ENCODE measurements at places on chromosomes 2 and 18.

- no peak for DNase-seq
These were observed 151.2 kb upstream of the BARD1 start for GRCh38 chr2:214960677-214961076.

GRCh38 chr2:23533338-23533695 lies 148.3 kb downstream of the KLHL29 start:
- DNase-seq: peak; percentile 55

DNA sequence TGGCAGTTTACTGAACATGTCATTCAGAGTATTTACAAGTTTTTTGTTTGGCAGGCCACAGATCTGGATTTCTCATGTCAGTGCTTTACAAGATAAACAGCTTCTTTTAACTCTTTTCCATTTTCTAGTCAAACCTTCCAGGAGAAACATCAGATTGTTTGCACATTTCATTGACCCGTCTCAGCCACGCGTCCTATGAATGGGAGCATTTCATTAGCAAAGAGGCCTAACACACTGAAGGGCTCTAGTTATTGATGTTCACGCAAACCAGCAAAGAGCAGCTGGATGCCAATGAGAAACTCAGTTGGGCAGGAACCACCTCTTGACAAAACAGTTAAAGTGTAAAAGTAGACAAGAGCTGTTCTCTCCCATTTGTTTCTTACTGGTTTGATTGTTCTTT lies 29.2 kb upstream of the MFF start:
- DNase-seq: no peak

- no peak for DNase-seq
These were observed 653.4 kb downstream of the NYAP2 start for GRCh38 chr2:226052772-226053416.

DNA sequence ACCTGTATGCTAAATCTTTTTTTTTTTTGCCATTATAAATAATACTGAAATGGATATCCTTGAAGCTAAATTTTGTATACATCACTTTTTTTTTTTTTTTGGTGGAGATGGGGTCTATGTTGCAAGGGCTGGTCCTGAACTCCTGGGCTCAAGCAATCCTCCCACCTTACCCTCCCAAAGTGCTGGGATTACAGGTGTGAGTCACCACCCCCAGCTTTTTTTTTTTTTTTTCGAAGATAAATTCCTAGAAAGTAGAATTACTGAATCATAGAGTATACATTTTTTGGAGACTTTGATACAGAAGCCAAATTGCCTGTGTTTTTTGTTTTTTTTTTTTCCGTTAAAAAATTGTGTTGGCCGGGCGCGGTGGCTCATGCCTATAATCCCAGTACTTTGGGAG lies 51.0 kb upstream of the MCFD2 start:
- DNase-seq: no peak

DNA sequence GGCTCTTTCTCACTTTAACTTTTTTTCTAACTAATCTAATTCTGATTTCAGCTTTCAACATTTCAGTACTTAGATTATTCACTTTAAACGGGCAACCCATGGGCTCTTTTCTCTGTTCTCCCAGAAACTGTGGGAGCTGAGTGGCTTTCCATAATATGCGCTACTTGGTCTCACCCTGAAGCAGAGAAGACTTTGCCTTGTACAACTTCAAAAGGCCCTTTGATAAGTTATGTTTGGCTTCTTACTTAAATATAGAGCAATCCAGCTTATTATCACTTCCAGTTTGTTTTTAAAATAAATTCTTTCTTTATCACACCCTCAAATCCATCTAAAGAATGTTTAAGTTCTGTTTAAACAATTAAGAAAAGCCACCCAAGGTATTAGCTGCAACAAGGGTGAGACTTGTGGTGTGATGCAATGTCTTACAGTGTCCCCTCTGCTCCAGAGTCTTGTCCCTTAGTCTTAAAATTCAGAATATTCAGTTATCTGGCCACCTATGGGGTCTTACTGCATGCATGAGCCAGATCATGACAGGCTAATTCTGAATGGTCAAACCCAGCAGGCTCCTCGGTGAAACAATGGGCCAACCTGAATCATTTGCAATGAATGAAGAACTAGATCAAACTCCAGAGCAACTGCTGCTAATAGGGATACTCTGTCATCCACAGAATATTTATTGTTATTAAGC lies 38.8 kb downstream of the GCG start:
- peak; percentile 83 for DNase-seq

DNA sequence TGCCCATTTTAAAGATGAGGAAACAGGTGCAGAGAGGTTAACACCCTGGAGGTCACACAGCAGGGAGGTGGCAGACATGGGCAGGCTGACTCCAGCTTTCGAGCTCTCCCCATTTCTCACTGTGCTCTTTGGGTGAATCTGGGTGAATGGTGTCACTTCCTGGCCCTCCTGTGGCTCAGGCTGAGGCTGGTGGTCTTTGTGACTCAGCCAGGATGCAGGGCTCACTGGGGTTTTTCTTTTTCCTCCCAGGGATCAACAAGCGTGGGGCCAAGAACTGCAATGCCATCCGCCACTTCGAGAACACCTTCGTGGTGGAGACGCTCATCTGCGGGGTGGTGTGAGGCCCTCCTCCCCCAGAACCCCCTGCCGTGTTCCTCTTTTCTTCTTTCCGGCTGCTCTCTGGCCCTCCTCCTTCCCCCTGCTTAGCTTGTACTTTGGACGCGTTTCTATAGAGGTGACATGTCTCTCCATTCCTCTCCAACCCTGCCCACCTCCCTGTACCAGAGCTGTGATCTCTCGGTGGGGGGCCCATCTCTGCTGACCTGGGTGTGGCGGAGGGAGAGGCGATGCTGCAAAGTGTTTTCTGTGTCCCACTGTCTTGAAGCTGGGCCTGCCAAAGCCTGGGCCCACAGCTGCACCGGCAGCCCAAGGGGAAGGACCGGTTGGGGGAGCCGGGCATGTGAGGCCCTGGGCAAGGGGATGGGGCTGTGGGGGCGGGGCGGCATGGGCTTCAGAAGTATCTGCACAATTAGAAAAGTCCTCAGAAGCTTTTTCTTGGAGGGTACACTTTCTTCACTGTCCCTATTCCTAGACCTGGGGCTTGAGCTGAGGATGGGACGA lies 13.2 kb downstream of the ITM2C start:
- no peak for DNase-seq

- no peak for DNase-seq
These were observed 6.2 kb downstream of the ASAP2 start for GRCh38 chr2:9212661-9213411.

DNA sequence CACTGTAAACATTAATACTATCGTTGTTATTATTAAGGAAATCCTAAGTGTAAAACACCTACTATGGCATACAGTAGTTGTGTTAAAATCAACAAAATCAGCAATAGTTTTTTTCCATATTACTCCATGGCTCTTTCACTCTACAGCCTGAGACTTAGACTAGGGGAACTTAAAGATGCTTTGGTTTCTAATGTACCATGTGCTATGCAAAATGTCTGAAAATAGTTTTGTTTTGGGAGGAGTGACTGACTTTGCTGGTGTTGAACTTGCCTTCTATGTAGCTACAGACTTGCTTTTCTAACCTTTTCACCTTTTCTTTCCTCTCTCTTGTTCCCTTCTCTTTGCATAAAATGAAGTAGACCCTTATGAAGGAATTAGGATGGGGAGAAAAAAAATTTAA lies 159.0 kb upstream of the CCDC195 start:
- DNase-seq: no peak

DNA sequence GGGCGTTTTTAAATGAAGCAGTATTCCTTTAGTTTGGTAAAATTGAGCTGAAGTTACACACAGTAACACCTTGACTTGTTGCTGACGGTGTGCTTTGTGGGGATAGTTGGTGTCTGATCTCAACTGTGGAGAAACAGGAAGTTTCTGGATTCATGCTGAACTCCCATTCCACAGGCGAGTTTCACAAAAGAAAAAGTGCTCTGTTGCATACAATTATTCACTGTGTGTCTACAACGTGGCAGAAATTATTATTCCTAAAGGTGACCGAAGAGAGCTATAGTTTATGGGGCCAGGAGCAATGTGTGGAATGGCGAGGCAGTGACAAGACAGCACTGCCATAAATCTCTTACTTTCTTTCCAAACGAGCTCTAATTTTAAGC lies 463 bp upstream of the CABYR start:
- DNase-seq: no peak

- no peak for DNase-seq
These were observed 12.4 kb upstream of the CHCHD5 start for GRCh38 chr2:112572005-112572404.

GRCh38 chr2:235812185-235812665 lies 318.4 kb downstream of the AGAP1 start:
- no peak for DNase-seq

DNA sequence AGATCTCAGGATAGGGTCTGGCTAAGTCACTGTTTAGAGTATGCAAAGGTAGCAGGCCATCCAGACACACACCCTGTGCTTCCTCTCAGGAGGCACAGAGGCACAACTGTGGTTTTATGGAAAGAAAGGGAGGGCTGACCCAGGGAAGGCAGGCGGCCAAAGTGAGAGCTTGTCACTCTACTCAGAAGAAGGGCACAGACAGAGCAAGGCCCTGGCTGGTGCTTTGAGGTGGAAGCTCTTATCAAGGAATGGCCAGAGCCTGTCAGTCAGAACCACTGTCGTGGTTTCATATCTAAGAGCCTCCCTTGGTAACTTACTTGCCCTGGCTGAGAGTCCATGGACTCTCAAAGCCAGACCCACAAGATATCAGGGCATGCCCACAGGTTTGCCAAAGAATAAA lies 40.7 kb downstream of the SLC9A2 start:
- DNase-seq: no peak

DNA sequence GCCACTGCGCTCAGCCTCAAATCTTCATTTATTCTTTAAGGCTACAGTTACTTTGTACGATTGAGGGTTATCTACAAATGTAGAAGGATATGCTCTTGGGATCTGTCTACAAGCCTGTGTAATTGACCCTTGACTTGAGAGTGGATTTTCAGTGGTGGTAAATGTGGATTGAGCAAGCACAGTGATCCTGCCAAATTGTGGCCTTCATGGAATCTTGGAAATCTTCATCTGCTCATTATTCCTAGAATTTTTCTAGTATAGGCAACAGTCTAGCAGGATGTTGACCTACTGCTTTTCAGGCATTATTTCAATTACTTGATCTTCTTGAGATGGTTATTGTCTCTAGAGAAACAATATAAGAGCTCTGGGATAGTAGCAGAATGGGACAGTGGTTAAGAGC lies 226.1 kb upstream of the REV1 start:
- DNase-seq: no peak

DNA sequence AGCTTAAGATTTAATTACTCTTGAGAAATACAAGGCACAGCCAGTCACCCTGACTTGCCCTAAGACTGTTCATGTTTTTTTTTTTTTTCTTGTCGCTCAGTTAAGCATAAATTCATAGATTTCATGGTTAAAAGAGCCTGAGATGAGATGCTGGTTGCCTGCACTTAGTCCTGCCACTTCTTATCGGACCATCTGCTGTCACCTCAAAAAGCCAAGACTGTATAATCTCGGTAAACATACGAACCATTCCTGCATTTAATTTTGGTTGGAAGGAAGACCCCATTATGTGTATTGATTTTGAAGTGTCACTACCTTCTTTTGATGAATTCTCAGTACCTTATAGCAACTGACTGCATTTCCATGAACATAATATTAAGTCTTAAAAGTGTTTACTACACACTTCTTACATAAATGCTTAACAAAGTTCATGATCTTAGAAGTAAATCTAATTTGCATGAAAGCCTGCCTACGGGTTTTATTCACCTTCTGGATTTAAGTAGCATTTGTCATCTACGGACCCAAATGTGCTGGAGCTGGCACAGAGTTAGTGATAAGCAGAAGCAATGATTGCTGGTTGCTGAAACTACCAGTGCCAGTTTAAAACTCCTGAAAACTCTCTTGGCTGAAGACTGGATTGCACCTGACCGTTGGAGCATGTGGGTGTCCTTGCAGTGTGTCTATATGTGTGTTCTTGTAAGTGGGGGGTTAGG lies 843.4 kb downstream of the TMEM182 start:
- DNase-seq: no peak

- DNase-seq: no peak
These were observed 161.4 kb downstream of the ZEB2 start for GRCh38 chr2:144358374-144358964.

- DNase-seq: no peak
These were observed 490.6 kb downstream of the IRS1 start for GRCh38 chr2:226308986-226309385.

- DNase-seq: no peak
These were observed 35.2 kb downstream of the ASB1 start for GRCh38 chr2:238461916-238462315.

- DNase-seq: no peak
These were observed 2.8 kb downstream of the SERPINB12 start for GRCh38 chr18:63545000-63545399.

DNA sequence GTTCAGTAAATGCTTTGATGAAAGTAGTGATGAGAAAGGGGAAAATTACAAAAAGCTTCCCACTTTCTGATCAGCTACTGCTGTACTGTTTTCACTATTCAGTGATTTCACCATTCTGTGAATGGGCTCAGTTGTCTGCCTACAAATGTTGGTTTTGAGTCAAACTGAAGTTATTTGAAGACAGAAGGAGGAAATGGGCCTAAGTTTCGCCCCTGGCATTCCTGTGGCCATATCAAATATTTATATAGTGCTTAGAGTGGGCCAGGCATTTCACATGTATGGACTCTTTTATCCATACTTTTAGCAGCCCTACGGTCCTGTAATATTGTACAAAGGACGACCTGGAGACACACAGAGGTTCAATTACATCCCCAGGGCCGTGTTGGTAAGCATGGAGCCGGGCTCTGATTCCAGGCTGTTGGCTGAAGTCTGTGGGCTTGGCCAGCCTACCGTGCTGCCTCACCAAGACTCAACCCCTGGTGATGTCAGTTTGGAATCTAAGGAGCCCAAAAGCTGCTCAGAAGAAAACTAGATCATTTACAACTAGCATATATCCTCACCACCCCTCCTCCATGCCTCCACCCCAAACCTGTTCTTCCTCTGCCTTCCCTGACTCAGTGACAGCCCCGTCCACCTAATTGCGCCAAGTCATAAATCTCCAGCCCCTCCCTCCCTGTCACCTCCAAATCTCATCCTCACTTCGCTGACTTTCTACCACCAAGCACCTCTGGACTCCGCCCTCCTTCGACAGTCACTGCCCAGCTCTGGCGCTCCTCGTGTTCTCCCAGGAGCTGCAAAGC lies 10.1 kb upstream of the GRHL1 start:
- peak; percentile 21 for DNase-seq

DNA sequence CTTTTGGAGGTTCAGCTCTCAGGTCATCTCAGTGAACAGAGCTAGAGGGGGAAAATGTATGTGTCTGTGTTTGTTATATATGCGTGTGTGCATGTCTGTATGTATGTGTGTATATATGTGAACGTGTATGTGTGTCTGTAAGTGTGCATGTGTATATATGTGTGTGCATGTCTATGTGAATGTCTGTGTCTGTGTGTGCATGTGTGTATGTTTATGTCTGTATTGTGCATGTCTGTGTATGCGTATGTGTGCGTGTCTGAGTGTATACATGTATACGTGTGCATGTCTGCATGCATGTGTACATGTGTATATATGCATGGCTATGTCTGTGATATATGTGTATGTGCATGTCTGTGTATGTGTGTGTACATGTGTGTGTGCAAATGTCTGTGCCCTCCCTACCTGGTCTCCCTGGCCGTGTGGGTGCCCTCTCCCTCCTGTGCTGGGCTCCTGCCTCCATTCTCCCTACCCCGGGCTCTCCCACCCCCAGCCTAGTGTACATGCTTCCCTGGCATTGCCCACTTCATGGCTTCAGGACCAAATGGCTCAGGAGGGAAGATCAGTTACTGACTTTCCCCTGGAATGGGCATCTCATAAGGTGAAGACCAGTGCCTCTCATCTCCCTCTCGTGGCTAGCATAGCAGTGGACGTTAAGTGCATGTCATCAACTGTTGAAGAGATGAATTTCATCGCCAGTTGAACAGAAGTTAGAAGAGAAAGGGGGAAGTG lies 49.9 kb downstream of the TRAF3IP1 start:
- no peak for DNase-seq
